AG09309 (cell line): ENCODE measurements at places on chromosomes 4 and X.

GRCh38 chr4:96035727-96036126 lies 195.8 kb downstream of the PDHA2 start:
- no peak for DNase-seq

DNA sequence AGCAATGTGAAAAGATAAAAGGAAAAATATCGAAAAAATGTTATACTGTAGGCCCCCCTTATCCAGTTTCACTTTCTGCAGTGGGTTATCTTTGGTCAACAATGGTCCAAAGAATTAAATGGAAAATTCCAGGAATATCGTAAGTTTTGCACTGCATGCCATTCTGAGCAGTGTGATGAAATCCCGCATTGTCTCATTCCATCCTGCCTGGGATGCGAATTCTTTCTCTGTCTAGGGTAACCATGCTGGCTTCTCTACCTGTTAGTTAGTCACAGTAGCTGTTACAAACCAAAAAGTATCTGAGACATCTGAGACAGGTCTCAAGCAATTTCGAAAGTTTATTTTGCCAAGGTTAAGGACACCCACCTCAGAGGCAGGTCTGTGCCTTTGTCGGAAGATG lies 170.3 kb downstream of the COX18 start:
- DNase-seq, result no peak

DNA sequence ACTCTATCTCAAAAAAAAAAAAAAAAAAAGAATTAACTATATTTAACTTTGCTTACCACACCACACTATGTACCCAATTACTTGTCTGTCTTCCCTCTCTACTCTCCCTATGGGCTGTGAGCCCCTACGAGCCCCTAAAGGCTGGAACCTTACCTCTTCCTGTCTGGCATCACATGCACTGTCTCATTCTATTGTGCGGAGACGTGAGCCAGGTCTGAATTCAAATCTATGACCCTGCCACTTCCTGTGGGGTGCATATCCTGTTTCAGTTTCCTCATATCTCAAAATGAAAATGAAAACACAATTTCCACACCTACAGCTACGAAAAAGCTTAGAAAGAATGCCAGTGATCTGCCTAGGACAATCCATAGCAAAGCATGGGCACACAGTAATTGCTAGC lies 42.9 kb upstream of the HS3ST1 start:
- no peak for DNase-seq

GRCh38 chr4:151583157-151583914 lies 174.4 kb downstream of the FHIP1A start:
- DNase-seq, result no peak

DNA sequence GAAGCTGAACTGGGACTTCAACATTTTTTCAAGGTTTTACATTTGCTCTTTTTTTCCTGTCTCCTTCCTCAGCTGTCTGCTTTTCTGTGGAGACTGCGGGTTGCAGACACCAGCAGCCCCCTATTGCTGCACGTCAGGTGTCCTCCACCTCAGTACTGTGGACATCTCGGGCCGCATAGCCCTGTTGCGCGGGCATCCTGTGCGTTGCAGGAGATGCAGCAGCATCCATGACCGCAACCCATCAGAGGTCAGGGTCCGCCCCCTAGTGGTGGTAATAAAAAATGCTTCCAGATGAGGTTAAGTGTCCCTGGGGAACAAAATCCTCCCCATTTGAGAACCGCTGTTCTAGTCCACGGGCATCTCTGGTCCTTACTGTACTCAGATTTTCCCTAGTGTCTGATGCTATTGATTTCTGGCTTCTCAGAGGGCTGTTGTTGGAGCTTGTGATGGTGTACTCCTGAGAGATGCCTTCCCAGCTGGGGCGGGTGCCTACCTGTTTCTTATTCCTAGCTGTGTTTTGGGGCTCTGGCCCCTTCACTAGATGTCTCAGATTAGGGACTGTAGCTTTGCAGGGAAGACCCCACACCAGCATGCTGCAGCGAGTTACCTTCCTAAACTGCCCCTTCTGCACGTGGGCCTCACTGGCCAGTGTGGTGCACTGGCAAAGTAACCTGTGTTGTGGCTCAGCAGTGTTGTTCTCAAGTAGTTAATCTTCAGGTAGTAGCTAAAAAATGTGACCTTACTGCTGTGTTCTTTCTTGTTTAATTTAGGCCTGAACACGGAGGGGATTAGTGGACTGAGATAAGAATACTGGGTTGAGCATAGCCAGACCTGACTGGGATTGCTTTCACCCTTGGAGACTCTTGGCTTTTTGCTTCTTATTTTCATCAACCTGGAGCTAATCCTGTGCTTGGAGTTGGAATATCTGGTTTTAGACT lies 28.2 kb downstream of the NSD2 start:
- DNase-seq, result peak; percentile 23

GRCh38 chr4:99219072-99219471 lies at the start of gene ADH6:
Gene ADH6, minus strand, starts transcription at chr4:99219246. Its CDS starts 94 bp downstream, at chr4:99219152.
- no peak for DNase-seq

- DNase-seq, result no peak
Observed at GRCh38 chr4:79623021-79623870, 215.2 kb upstream of the GK2 start.

DNA sequence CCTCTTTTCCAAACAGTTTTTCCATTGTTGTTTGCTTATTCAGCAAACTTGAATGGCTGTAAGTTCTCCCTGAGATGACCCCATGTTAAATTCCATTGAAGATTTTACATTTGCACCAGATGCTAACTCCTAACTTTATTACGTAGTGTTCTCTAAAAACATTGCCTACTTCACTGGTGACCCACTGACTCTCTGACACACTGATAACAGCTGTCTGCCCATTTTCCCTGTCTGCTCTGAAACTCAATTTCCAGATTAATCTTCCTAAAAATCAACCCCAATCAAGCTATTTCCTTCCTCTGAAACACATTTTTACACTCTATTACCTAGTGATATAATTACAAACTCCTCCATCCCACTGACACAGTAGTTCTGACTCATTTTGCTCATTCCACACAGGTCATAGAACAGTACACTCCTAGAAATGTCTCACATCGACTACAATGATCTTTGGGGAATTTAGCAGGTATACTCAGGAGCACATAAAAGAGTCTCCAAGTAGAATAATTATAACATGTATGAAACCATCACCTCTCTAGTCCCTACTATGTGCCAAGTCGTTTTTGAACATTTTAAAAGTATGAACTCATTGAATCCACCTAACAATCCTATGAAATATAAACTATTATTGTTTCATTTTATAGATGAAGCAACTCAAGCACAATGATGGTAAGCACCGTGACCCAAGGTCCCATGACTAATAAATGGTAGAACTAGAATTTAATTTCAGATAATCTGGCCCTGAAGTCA lies 210.9 kb downstream of the SLIT2 start:
- no peak for DNase-seq

DNA sequence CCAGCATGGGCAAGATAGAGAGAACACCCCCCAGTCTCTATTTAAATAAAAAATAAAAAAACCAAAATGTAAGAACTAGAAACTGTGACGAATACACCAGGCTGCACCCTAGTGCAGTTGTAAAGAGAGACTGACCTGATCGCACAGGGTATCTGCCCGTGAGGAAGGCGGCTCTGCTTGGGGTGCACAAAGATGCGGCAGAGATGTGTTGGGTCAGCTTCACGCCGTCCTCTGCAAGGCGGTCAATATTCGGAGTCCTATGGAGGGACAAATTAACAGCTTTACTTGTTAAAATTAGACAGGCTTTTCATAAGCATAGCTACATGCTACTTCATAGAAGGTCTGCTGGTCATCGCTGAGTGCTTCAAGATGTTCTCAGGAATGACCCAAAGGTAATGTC lies 26.1 kb upstream of the ARSD start:
- DNase-seq, result no peak

- DNase-seq, result no peak
Observed at GRCh38 chrX:56233100-56233499, 944 bp downstream of the KLF8 start.

- DNase-seq, result no peak
Observed at GRCh38 chrX:24879679-24880078, 136.1 kb downstream of the ARX start.

DNA sequence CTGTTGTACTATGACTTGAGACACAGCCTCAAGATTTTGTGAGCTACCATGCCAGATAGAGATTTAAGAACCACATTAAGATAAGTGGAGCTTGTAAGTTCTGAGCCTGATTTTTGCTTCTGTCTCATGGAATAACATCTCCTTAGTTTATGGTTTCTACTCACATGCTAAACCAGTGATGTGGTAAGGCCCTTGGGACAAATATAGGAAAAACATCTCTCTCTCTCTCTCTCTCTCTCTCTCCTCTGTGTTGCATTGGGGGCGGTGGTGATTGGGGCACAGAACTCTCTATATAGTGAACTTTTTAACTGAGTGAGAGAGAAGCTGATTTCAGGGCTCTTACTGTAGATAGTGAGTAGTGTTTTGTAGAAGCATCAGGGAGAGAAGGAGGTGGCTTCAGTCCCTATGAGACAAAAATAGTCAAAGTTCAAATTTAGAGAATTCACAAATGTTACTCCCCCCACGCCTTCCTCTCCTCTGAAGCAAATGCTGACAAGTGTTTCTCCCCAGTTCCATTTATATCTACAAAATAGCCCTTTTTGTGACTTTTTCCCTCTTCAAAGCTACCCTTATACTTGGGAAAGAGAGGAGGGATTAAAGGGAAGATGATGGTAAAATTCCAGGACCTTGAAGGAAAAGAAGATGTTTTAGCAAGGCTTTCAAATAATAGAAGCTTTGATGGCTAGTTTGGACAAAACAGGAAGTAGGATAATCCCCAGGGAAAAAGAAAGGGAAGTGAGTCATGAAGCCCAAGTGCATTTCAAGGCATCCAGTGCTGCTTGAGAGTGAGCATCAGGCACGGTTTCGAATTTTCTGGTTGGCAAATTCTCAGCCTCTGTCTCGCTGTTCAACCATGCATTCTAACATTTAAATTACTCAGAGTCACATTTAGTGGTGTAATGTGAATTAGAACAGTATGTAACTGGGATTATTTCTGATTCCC lies 134.3 kb upstream of the AP1S2 start:
- DNase-seq, result peak; percentile 25

DNA sequence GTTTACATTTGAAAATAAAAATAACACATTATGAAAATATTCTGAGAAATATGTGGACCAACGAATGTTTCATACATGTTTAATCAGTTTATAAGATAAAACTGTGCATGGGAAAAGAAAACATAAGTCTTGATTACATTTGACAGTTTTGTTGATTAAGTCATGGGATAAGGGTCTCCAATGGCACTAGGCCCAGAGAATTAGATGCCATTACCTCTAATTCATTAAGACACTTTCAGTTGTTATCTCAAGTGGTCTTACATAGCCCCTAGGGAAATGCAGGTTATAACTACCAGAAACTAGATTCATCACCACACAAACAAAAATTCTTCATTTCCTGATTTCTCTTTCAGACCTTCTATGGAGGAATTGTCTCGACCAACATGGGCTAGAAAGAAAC lies 300.8 kb downstream of the PCDH7 start:
- no peak for DNase-seq

DNA sequence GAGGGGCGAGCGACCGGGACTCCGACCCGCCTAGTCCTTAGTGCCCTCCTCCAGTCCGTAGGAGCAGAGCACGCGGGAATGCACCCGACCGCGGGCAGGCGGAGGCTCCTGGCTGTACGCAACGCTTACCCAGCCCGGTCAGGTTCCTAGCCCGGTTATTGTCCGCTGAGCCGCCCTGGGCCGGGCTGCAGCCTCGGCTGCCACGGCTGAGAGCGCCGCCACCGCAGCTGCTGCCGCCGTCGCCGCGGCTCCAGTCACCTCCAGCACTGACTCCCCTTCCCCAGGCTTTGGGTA lies at the start of gene AMER1:
AMER1 (minus strand) TSS at position 268 of the 294 bp plus-strand sequence. CDS start 12,422 bp downstream, outside the sequence.
- DNase-seq, result peak; percentile 24

GRCh38 chr4:162659716-162660115 lies 495.9 kb upstream of the FSTL5 start:
- DNase-seq, result no peak

- DNase-seq, result no peak
Observed at GRCh38 chrX:133881893-133882292, 103.5 kb downstream of the GPC3 start.

GRCh38 chr4:27149541-27150212 lies 289.0 kb downstream of the STIM2 start:
- DNase-seq, result peak; percentile 79

- no peak for DNase-seq
Observed at GRCh38 chrX:148865277-148866210, 365.1 kb downstream of the AFF2 start.

GRCh38 chrX:136779346-136779781 lies 1.4 kb downstream of the ARHGEF6 start:
- no peak for DNase-seq

GRCh38 chr4:16942491-16942890 lies 44.0 kb upstream of the LDB2 start:
- DNase-seq, result no peak

GRCh38 chr4:140971077-140971792 lies 162.0 kb downstream of the RNF150 start:
- DNase-seq, result no peak

DNA sequence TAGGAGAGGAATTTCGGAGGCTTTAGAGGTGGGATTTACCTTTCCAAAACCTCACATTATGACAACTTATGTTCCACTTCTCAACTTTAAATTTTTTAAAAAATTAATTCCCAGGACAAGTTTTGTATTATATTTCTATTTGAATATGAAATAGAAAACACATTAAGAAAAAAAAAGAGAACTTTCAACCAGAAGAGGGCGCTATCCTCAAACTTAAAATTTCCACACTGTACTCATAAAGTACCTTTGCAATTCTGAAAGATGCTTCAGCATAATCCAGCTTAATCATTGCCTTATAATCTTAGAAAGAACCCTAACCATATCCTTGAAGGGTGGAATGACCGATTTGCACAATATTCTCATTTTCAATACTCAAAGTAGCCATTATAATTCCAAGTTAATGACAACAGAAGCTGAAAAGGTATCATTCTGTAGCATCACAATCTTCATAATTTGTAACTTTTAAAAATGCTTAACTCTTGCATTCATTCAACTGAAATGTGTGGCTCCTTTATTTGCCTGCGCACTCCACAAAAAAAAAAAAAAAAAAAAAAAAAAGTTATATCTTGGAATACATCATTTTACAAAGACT lies 158.0 kb downstream of the KCNIP4 start:
- DNase-seq, result no peak

- DNase-seq, result peak; percentile 52
Observed at GRCh38 chrX:153900831-153901752, 3.4 kb upstream of the AVPR2 start.

DNA sequence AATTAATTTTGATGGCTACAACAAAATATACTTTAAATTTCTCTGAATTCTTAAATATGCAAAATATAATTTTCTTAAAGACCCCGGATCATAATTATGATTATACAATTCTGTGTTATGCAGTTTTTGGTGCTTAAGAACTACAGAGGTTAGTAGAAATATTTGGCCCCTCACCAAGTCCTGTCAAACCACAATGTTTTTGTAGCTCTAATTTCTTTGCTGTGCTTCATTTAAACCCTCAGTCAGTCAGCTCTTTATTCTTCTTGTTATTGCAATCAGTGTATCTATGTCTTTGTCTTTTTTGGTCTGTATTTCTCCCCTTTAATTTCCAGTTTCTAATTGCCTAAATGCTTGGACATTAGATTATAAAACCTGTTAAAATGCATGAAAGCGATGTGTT lies 186.1 kb downstream of the CAMK2D start:
- no peak for DNase-seq
